CD4-positive, alpha-beta T cell treated with Interleukin-15 for 1 hour (primary cell): ENCODE measurements at places on chromosomes 4 and X.

- DNase-seq, result no peak
These were observed 25.1 kb downstream of the ADAD1 start for GRCh38 chr4:122403861-122404260.

- DNase-seq, result no peak
These were observed 136.5 kb upstream of the AADAT start for GRCh38 chr4:170226288-170226687.

- no peak for DNase-seq
These were observed 6.7 kb upstream of the CD38 start for GRCh38 chr4:15771216-15772058.

DNA sequence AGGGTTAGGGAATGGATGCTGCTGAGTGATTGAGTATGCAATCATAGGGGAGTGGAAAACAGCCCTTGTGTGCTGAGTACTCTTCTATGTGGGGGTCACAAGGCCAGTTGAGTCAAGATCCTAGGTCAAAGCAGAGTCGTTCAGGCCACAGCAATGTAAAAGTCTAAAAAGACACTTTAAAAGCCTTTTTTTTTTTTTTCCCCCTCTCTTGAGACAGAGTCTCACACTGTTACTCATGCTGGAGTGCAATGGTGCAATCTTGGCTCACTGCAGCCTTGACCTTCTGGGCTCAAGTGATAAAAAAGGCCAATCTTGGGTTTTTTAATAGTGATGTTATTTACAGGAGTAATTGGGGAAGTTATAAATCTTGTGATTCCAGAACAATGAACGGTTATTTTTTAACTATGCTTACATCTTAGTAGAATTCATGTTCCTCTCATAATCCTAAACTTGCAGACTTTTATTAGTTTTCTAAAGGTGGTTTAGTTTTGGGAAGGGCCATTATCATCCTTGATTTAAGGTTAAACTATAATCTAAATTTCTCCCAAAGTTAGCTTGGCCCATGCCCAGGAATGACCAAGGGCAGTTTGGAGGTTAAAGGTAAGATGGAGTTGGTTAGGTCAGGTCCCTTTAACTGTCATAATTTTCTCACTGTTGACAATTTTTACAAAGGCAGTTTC lies 82.2 kb upstream of the BMP2K start:
- no peak for DNase-seq

DNA sequence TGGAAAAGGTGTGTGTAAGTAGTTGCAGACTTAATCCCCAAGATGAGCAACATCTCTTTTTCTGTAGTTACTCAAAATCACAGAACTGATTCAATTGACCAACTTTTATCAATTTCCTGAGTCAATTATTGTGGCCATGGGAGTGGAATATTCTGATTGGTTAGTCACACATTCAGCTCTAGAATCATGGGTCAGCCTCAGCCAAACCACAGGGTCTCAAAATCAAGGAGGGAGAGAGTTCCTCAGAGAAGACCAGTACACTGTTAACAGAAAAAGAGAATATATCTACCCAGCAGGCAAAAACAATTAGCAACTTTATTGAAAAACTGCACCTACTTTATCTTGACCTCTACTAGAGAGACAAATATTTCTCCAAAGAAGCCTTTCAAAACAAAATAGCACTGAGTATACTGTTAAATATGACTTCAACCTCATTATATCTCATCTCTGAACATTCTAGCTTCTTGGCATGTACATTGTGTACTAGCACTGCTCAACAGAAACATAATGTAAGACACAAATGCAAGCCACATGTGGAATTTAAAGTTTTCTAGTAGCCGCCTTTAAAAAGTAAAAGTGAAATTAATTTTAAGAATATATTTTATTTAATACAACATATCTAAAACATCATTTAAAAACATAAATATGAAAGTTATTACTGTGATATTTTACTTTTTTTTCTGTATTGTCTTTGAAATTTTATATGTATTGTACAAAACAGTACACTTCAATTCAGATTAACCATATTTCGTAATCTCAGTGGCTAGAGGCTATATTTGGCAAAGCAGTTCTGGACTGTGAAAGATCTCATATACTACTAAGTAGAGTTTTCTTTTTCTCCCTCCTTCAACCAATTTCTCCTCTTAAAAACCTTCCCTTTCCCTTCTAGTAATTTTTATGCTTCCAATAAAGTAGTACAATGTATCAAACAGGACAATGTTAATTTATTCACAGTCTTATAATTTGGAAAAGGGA lies 11.8 kb upstream of the LCORL start:
- DNase-seq, result no peak

DNA sequence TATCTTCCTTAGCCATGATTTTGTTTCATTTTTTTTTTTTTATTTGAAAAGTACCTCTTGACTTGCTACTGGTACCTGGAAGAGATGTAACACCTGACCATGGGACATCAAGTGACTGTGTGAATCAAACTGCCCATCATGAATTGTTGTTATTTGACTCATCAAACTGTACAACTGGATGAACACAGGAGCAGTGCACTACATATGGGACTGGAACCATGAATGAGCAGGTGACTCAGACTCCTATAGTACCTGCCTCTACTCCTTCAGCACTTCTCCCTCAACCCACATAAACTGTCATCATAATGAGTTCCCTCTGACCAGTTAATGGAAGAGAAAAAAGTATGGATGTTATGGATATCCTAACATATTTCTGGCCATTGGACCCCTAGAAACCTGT lies 15.9 kb upstream of the UBE2D3 start:
- no peak for DNase-seq

DNA sequence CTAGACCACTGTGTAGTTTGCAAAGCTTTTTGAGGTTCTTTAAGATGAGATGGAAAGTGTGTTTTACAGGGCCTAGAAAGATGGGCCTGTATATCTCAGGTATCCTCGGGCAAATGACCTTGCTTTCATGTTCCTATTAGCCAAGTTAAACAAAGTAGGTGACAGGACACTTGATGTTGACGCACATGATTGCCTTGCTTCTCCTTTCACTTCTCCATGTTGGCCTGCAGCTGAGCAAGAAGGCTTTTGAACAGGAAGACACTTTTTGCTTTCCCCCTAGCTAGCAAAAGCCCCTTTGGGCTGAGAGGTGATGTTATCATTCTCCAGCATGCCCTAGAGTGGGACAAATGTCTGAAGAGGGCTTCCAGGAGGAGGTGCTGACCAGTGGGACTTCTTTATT lies 202.1 kb downstream of the GPC3 start:
- peak; percentile 50 for DNase-seq

- DNase-seq, result no peak
These were observed 44.1 kb downstream of the LARP7 start for GRCh38 chr4:112680996-112681395.

DNA sequence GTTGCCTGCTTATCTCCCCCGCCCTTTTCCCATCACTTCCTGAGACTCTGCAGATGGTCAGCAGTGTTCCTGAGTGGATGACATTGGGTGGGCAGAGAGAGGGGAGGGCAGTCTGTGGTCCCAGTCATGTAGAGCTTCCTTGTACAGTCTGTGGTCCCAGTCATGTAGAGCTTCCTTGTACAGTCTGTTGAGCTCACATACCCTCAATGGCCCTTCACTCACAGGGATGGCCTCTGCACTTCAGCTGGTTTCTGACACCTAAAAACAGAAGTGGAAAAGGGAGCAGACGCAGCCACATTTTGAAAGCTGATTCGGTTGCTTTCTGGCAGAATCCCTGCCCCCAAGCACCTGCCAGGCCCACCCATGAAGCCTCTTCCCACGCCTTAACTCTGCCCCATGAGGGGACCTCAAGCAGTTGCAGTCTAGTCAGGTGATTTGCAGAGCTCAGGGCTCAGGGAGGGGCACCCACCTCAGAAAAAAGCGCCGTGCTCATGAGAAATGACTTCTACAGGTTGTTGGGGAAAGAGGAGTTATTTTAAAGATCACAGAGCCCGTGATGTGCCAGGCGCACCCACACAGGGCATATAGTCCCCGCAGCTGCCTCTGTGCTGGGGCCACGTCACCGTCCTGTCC lies 3.6 kb upstream of the TMEM271 start:
- DNase-seq, result no peak

- DNase-seq, result no peak
These were observed 52.1 kb downstream of the NYX start for GRCh38 chrX:41499195-41499594.

- DNase-seq, result no peak
These were observed 2.2 kb downstream of the AKAP17A start for GRCh38 chrX:1593286-1594271.

DNA sequence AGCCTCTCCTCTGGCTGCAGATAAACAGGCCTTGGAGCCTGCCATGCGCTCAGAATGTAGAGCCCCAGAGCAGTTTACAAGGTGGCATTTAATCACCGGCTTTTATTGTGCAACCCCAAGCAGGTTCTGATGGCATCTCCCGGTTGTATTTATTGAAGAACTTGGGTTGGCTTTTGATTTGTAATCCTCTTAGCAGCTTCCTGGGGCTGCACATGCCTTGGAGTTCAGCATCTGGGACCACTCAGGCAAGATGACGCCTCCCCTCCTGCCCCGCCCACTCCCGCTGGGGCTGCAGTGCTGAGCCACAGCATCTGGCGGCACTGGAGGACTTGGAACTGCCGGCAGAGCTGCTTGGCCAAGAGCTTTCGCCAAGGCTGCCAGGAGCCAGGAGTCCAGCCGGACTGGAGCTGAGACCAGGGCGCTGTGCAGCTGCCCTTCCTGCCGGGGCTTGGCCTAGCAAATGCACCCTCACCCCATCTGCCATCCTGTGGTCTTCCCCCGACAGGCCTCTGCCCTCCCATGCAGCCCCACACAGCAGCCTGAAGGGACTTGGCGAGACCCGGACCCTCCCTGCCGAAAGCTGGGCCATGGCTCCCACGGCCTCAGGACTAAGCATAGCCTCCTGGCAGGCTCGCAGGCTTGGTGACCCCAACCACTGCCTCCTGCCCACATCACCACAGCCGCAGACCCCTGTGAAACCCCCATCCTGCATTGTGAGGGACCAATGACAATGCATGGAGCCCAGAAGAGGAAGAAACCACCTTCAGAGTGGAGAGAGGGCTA lies 5.4 kb downstream of the HTRA3 start:
- no peak for DNase-seq

DNA sequence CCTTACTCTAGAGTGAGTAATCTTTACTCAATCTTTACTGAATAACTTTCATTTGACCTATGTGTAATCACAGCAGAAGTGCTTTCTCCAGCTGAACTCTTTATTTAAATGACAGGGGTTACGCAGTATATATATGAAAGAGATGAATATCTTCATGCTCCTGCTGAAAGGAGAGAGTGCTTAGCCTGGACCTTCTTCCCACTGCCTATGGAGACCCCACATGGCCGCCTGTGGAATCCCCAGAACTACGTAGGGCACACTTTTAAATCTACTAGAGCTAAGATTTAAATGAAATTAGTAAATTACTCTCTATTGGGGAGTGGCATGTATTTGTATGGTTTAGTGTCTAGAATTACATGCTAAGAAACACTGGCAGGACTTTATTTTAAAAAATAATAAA lies 391.2 kb downstream of the ANKRD50 start:
- DNase-seq, result no peak

- DNase-seq, result no peak
These were observed 265.5 kb upstream of the FTHL17 start for GRCh38 chrX:31337332-31337731.

DNA sequence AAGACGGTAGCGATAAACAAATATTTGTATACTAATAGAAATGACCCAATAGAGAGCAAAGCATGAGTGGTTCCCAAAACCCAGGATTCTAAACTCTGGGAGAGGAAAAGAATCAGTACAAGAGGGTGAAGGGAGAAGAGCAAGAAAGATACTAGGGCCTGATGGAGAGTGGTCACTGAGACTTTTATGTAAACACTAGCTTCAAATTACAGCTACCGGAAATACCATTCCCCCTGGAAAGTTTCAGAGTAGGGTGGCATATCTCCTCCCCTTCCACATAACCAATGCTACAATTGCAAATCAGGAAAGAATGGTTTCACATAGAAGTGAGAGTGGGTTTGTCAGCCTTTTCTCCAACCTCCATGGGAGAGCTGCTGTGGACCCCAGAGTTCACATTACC lies 77.1 kb downstream of the EIF4E start:
- no peak for DNase-seq

DNA sequence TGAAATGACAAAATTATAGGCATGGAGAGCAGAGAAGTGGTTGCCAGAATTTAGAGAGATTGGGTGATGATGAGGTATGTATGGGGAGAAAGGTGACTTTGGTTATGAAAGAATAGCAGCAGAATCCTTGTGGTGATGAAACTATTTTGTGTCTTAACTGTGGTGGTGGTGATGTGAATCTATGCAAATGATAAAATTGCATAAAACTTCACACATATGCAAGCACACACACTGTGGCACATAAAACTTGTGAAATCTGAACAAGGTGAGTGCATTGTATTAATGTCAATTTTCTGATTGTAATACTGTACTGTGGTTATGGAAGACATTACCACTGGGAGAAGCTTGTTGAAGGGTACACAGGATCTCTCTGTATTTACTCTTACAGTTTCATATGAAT lies 91.0 kb downstream of the IL15 start:
- DNase-seq, result no peak

- no peak for DNase-seq
These were observed 2.6 kb upstream of the OTUD4 start for GRCh38 chr4:145183023-145183422.
